IPS DF 19.7 (cell line): ENCODE measurements at places on chromosomes 2 and 18.

DNA sequence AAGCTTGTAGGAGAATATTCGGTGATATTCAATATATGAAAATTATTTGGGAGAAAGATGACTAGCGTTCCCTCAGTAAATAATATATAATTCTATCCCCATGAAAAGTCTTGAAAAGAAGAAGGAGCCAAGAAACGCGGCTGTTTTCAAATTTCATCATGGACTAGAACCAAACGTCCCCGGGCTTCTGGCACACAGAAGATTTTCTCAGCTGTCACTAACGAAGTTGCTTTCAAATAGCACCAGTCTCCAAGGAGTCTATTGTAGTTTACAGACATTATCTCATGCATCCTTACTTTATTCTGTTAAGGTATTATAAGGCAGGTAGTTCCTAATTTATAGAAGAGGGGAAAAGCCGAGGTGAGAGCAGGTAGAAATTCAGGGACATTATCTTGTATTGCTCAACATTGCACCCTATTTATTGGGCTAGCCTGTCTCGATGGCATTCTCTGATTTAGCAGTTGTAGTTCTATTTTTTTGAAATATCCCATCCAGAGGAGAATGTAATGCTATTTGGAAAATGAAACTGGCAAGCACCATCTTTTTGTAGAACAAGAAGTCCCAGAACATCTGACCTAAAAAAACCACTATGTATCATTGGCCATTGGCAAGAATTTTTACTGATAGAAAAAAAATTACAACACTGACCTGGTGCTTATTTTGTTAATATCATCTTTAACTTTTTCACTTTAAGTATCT, 198.1 kb upstream of the RASGRP3 start:
- no peak for DNase-seq

DNA sequence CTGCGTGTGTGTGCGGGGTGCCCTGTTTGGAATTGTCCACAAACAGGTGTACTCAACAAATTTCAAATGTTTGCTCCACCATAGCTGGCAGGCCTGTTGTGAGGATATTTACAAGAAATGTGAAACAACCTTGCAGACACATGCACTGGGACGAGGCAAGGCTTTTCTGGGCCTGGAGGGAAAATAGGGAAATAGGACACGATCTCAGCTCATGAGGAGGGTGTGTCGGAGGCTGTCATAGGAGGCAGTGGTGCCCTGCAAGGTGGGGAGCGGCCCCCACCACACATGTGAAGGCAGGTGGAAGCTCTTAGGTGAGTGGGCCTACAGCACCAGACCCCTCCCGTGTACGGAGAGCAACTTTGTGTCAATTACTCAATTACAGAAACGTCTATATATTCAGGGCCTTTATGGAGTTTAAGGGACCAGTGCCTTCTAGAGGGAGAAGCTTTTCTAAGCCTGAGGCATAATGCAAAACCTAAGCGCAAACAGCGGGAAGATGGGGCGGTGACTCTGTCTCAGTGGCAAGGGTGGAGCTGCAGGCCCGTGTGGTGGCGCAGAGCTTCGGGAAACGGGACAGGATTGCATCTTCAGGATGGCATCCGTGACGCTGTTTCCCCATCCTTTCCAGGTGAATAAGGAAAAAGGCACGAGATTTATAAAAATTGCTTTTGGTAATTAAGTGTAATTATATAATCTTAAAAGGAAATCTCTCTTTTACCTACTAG, 48.0 kb downstream of the RNF144A start:
- no peak for DNase-seq

GRCh38 chr2:43142921-43143438, 83.4 kb downstream of the ZFP36L2 start:
- DNase-seq: no peak

GRCh38 chr2:126658905-126659561, 3.1 kb downstream of the GYPC start:
- DNase-seq: no peak

DNA sequence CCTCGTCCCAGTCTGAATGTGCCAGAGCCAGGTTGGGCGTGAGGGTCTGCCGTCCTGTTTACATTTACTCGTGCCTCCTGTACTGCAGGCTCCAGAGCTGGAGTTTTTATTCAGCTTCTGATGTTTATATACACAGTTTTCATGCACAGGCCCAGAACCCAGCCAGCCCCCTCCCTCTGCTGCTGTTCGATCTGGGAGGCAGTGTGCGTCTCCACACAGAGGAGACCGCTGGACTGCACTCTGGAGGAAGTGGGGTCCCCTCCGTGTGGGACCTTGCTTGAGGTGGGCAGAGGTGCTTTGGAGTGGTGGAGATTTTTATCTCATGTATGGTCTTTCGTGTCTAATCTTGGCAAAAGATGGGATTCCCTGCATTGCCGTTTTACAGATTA, 90.6 kb downstream of the GLI2 start:
- DNase-seq: no peak

GRCh38 chr2:143558665-143559064, 429.4 kb downstream of the ARHGAP15 start:
- DNase-seq: no peak

GRCh38 chr2:75238670-75239330, 39.5 kb upstream of the TACR1 start:
- no peak for DNase-seq

GRCh38 chr2:106339132-106339531, 129.1 kb downstream of the RGPD3 start:
- no peak for DNase-seq

DNA sequence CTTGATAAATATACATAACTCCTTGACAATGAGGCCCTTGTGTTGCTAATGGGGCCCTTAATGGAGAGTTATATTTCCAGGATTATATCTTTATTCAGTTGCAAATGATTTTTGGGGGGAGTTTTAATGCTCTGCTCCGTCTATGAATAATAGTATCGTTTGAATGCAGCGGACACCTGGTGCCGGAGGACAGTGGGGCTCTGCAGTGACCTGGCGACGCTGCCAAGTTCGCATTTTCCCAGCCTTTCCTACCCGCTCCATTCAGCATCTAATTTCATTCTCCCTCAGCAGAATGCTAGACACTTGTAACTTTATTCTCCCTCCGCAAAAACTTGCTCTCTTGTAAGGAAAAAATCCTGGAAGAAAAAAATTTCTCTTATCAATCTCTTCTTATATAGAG, 257.6 kb upstream of the SALL3 start:
- no peak for DNase-seq

GRCh38 chr2:118609138-118609537, 238.3 kb downstream of the EN1 start:
- DNase-seq: no peak

DNA sequence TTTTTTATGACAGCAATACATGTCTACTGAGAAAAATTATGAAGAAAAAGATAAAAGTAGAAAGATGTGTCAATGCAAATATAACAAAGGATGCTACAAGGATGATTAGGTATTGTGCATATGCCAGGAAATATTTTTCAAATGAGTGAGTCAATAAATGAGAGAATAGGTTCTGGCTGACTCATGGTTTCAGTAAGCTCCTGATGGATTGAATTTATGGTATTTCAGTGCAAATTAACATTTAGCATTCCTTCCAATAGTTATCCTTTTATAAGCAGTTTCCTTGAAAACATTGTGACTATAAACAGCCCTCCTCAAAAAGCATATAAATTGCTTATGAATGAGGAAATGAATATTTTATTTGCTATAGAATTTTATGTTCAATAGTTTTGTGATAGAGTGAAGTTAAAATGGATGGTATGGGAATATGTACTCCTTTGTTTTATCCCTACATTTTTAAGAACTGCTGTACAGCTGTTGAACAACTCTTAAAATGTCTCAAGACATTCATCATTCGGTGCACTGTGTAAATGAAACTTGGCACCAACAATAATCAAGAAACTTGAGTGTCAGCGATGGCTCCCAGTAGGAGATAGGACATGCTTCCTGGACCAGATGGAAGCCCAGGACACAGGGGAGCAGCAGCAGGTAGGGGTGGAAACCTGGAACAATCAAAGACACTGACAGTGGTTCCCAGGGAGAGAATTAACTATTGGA, 144.7 kb downstream of the PMAIP1 start:
- no peak for DNase-seq

- DNase-seq: no peak
These were observed 9.1 kb downstream of the TYW5 start for GRCh38 chr2:199946196-199946595.

DNA sequence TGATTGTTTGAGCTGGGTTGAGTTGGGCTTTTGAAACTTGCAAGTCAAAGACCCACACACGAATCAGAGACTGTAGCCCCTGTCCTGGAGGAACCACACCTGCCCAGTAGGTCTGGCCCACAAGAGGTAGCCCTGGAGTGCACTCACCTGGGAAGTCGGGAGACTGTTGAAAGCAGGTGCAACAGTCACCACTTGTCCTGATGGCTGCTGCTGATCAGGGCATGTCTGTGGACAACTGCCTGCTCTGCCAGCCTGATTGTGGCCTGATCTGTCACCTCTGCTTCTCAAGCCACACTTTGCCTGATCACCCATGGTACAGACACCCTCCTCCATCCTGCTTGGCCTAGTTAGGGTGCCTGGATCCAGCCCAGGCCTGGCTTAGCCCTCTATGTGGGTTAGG, 105.0 kb upstream of the HAAO start:
- no peak for DNase-seq

DNA sequence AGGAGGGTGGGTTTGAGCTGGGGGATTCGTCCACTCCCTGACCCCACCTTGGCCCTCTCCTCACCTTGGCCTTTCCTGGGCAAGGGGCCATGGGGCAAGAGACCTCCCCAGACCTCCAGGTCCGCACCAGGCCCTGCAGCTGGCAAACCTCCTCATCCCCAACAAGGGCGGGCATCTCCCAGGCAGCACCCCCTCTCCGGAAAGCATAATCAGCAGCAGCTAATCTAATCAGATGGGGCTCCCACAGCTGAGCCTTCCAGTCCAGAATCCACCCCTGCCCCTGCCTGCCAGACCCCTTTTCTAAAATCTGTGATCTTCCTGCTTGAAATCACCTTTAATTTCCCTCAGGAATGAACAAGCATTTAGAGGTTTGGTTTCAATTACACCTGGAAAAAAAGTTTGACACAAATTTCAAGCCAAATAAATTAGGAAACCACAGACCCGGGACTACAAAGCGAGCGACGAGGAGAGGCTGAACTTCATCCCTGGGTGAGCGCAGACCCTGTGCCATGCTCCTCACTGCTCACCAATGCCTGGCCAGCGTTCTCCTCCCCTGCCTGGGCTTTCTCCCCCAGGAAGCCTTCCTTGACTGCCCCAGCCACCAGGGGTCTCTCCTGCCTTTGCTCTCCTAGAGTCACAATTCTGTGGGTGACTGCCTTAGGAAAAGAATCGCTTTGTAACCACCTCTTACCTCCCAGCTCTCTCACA, 143.0 kb upstream of the MYCN start:
- DNase-seq: no peak

DNA sequence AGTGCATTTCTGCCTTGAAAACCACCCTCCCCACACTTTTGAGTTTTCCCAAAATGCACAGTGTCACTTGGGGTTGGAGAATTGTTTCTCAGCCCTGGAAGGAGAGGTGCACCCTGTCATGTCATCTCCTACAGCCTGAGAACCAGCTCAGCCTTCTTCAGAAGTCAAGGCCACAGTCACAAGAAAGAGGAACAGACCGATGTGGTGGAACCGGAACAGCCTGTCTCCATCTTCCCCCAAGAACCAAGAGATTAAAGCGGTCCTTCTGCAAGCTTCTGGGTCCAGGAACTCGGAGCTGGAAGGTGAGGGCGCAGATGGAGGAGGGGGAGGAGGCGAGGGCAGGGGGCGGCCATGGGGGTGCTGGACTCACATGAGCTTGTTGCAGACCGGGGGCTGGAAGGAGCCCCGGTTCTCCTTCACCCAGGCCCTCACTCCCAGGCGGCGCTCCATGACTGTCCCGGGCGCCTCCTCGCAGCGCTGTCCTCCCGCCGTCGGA, 248 bp downstream of the HAAO start:
- DNase-seq: no peak

DNA sequence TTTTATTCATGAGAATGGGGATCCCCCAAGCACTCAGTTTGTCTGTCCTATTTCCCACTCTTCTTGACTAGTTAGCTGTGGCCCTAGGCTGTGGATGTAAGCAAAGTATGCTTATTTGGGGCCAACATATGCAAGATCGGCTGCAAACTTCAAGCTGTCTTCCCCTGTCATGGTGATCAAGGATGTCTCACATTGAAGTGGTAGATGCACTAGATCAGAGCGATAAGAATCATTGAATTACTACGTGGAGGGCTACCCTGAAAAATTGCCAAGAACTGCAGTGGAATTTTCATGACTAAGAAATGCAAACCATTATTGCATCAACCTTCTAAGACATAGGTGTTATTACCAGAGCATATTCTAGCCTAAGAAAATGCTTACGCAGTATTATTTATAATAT, 527.4 kb downstream of the RNF144A start:
- DNase-seq: no peak

GRCh38 chr18:10403708-10404107, 50.7 kb upstream of the APCDD1 start:
- no peak for DNase-seq

GRCh38 chr18:32812342-32812741, 39.5 kb upstream of the KLHL14 start:
- no peak for DNase-seq

DNA sequence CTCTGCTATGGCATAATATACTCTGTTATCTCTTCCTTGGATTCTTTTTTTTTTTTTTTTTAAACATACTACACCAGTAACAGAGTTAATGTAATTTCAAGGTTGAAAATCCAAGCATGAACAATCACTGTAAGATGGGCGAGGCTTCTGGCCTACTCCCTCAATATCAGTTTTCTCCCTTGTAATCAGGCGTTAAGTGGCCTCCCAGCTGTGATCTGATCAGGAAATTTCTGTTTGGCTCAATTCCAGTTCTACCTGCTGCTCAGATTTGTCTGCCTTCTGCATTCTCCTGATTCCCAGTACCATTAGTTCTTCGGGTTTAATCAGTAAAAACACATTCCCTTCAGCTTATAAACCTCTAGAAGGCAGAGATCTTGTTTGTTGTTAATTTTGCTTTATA, 18.6 kb downstream of the PRKD3 start:
- no peak for DNase-seq

DNA sequence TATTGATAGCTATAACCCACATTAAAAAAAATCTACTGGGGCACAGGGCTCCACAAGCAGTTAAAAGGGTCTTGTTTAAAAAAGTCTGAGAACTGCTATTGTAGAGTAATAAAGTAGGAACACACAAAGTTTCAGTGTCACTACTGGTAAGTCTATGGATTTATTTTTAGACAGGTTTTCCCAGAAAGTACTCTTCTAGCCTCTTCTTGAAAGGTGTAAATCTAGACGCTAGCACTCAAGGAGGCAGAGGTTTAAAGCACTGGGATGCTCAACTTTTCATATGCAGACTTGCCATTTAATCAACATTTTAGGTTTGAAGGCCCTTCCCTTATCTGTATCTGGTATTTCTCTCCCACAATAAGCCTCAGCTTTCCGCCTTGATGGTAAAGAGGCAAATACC, 33.4 kb downstream of the FBXO11 start:
- no peak for DNase-seq
